ENCODE measurements at places on chromosomes 4 and X.

- no peak for DNase-seq
Observed at GRCh38 chrX:150692296-150692695, 900 bp upstream of the MTMR1 start.

DNA sequence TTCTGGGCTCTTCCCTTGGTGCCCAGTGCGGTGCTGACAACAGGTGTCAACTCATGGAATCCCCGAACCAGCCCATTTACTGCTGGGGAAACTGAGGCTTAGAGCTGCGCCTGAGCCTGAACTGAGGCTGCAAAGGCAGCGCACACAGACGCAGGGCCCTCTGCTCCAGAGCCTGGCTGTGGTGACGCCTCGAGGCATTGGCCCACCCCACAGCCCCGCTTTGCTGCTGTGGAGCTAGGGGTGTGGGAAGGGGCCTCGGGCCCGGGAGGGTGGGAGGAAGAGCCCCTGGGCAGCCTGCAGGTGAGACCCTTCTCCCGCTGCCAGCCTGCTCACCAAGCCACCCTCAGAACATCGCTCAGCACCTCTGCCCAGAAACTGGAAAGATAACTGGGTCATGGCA, 97.4 kb upstream of the LRPAP1 start:
- DNase-seq = no peak

GRCh38 chr4:133624744-133625143, 475.6 kb downstream of the PCDH10 start:
- no peak for DNase-seq

GRCh38 chr4:123443401-123444289, 47.0 kb downstream of the SPRY1 start:
- no peak for DNase-seq

GRCh38 chrX:131217989-131218388, 71.1 kb downstream of the IGSF1 start:
- no peak for DNase-seq

DNA sequence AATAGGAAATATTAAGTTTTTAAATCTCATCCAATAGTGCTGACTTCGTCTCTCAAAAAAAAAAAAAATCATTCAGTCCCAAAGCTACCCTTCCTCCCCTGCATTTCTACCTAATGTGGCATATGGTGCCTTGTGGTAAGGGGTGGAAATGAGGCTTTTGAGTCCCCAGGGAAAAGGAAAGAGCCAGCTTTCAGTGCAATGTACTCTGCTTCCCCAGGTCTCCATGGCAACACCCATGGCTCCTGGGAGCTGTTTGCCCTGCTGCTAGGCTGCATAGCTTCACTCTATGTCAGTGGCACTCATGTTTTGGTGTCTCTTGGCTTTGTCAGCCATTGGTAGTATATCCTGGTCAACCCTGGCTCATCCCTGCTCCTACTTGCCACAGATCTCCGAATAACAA, 175.9 kb downstream of the SLC39A8 start:
- no peak for DNase-seq

- DNase-seq = no peak
Observed at GRCh38 chr4:112714922-112715901, 78.3 kb downstream of the LARP7 start.
